ENCODE measurements at places on chromosomes 2 and 18. TPM values are rescaled to one million over a fixed set of nuclear protein-coding genes. Genes with fewer than 3 reads are reported as not detected.

DNA sequence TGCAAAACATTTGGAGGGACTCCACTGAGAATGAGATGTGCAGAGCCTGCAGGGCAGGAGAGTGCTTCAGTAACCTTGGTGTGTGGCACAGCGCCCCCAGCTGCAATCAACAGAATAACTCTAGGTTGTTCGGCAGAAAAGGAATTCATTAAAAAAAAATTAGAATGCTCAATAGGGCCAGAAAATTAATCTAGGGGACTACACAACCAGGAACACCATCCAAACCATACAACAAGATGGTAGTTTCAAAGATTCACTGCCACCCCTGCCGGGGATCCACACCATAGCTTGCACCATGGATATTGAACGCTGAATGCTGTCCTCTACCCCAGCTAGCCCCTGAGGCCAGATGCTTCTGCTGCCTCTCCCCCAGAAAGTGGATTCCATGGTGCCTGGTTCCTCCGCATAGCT lies 50.1 kb downstream of the THUMPD2 start:
- ATAC-seq = no peak

GRCh38 chr2:226327830-226328229 lies 471.8 kb downstream of the IRS1 start:
- no peak for ATAC-seq

- ATAC-seq = no peak
Measured at GRCh38 chr2:204715361-204715760, 170.1 kb downstream of the PARD3B start.

DNA sequence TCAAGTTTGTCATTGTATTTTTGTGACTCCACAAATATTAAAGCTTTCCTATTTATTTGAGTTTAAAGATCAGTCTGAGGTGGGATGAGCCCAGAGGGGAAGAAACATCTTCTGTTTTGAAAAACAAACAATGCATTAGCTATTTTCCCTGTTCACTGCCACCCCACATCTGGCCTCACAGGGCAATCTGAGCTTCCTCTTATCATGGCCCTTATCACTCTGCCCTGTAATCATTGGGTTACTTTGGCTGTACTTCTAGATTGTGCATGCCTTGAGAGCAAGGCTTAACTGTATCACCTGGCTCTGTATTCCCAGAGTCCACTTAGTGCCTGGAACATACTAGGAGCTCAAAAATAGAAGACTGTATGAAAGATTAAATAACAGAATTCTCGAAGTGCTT lies 241.6 kb upstream of the NT5C1B start:
- ATAC-seq = no peak

GRCh38 chr2:174335988-174336500 lies 1.3 kb downstream of the SP9 start:
- ATAC-seq = no peak

GRCh38 chr2:43270930-43271615 lies 44.7 kb upstream of the ZFP36L2 start:
- no peak for ATAC-seq

- ATAC-seq = no peak
Measured at GRCh38 chr2:187440101-187440675, 7.9 kb downstream of the CALCRL start.

GRCh38 chr2:16908656-16909055 lies 243.0 kb upstream of the CYRIA start:
- no peak for ATAC-seq

- ATAC-seq = no peak
Measured at GRCh38 chr2:190435031-190435670, 27.0 kb downstream of the MFSD6 start.

- no peak for ATAC-seq
Measured at GRCh38 chr2:201806442-201807170, at the start of gene CDK15. TSS of gene CDK15 (plus strand) at chr2:201806537. CDS start at chr2:201806665, 128 bp downstream.

Gene KYNU
- total RNA-seq = not detected

Gene PPP1R1C
- not detected for total RNA-seq

Gene IL36G
- total RNA-seq = 0.48 TPM

Gene ATOH8
- total RNA-seq = not detected

Gene DPP10
- total RNA-seq = not detected

Gene SERPINB10
- total RNA-seq = not detected

Gene C2orf80
- not detected for total RNA-seq

Gene POTEI
- not detected for total RNA-seq

Gene VWC2L
- total RNA-seq = not detected
